Eye (tissue), 1 donor: ENCODE measurements at places on chromosomes 2 and 18.

- DNase-seq, result peak; percentile 54
Measured at GRCh38 chr2:287911-288757, at the start of gene ALKAL2. ALKAL2 (minus strand) TSS chr2:288091; CDS start chr2:287835, 256 bp downstream.

DNA sequence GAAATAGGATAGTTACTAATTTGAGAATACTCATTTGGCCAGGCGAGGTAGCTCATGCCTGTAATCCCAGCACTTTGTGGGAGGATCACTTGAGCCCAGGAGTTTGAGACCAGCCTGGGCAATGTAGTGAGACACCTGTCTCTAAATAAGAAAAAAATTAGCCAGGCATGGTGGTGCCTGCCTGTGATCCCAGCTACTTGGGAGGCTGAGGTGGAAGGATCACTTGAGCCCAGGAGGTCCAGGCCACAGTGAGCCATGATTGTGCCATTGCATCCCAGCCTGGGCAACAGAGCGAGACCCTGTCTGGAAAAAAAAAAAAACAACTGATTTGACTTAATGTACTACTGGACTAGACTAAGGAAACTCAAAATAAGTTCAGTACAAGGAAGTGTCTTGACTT, 32.7 kb upstream of the ZNF638 start:
- DNase-seq, result no peak

GRCh38 chr18:6729247-6730091, at the start of gene ARHGAP28:
ARHGAP28 (plus strand) TSS chr18:6729716; CDS start chr18:6729822, 106 bp downstream.
- peak; percentile 94 for DNase-seq

DNA sequence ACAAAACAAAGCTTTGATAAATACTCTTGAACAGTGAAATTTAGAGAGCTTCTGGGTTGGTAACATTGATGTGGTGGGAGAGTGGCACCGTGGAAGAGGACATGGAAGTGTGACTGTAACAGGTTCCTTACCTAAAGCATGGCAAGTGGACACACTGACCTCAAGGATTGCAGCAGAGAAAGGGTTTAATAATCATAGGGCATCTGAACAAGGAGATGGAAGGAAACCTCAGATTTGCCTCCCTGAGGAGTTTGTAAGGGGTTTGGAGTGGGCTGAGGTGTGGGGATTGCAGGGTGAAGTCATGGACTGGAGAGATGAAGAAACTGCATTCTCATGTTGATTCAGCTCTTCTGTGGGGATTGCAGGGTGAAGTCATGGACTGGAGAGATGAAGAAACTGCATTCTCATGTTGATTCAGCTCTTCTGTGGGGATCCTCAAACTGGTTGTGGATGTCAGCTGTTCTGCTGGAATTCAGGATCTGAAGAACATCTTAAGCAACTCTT, 83.8 kb upstream of the TLK1 start:
- no peak for DNase-seq

GRCh38 chr2:133286326-133286922, 281.8 kb downstream of the NCKAP5 start:
- peak; percentile 10 for DNase-seq

- peak; percentile 71 for DNase-seq
Measured at GRCh38 chr2:181457741-181458425, 697 bp downstream of the ITGA4 start.

DNA sequence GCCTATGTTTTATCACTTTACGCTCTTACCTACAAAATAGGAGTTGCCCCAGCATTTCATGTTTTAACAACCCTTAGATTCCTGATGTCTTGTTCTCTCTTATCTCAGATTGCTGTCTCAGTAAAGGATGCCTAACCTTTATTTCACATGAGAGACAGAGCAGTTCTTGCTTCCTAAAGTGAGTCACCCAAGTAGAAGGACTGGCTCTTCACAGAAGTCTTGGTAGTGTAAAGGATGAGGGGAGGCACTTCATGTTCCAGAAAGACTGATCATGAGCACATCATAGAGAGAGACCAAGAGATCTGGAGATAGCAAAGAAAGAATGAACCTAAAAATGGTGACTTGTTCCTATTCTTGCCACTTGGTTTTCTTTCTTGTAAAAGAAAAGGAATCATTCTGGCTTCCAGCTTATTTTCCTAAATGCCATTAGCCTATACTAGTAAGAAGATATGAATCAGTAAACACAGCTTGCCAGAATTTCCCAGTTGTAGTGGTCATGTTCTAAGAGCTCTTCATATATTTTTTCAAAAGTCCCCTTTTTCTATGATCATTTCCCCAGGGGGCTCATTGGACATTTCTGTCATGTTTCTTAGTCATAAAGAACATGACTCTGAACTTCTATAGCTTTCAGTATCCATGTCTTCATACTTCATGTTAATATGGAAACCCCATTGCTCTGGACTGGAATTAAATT, 54.9 kb downstream of the MAPRE2 start:
- no peak for DNase-seq

DNA sequence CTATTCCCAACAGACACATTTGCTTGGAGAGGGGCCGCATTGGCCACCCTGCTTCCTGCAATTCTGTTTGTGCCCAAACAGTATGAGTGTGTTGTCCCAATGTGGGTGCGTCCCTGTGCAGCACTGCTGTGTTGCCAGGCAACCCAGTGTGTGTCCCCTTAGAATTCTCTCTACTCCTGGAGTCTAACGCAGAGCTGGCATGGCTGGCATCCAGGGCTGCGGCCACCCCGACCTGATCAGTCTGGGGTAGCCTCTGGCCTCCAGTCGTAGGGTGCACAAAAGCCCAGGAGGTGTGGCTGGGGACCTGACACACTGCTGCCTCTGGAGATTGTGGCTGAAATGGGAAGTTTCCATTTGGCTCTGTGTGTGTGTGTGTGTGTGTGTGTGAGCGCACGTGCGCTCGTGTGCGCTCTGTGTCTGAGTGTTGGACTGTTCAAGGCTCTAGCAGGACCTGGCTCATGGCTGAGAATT, 48.0 kb downstream of the TEX44 start:
- DNase-seq, result no peak

GRCh38 chr2:11904029-11904428, 157.6 kb downstream of the LPIN1 start:
- no peak for DNase-seq

DNA sequence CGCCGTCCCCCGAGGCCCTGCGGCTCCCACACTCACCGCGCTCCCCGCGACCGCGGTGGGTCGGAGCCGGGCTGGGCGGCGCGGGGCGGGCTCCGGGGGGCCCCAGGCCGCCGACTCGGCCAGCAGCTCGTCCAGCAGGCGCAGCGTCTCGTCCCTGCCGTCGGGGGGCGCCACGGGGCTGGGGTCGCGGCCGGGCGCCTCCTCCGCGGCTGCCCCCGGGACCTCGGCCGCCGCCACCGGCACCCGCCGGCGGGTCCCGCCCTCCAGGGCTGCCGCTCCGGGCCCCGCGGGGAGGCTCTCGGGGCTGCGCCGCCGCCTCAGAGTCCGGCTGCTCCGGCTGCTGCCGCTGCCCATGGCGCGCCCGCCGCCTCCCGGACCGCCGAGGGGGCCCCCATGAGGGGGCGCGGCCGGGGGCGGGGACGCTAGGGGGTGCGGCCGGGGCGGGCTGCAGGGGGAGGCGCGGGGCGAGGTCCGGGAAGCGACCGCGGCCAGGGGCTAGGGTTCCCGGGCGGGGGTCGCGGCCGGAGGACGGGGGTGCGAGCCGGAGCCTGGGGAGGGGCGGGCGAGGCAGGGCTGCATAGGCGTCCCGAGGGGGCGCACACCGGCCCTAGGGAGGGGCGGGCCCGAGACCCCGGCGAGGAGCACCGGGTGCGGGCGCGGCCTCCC, at the start of gene CYS1:
Gene CYS1, minus strand, starts transcription at position 542 of the 666 bp plus-strand sequence. Its CDS starts 188 bp downstream, at position 354.
- DNase-seq, result peak; percentile 56

GRCh38 chr18:10249801-10250200, 204.6 kb upstream of the APCDD1 start:
- no peak for DNase-seq

DNA sequence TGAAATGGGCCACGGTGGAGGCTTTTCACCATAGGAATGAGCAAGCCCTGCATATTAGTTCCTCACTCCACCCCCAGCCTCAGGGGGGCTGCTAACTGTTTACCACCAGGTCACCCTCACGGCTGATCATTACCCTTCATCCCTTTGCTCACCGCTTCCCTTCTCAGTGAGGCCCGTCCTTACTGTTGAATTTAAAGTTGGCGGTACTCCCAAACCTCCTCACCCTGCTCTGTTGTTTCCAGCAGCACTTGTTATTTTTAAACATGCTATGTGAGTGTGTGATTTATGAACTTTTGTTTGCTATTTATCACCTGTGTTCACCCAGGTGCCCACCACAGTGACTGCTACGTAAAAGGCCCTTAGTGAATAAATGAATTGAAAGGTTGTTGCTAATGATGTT, 243.6 kb downstream of the ZNF407 start:
- no peak for DNase-seq

DNA sequence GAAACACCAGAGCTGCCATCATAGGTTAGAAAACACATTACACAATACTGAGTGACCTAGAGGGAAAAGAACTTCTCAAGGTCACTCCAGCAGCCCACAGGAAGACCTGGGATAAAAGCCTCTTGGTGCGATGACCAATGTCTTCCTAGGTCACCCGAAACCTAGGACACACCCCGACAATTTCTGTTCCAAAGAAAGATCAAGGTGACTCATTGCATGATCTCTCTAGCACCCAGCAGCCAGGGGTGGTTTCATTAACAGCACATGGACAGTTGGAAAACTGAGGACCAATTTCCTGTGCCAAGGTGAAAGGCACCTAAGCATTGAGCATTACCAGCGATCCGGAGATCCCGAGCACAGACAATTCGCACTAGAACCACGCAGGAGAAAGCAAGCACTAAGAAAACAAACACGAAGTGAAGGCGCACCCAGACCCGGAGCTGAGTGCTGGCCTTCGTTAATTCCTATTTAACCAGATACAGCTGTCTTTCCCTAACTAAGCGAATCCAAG, 1.5 kb downstream of the CACNB4 start:
- no peak for DNase-seq

DNA sequence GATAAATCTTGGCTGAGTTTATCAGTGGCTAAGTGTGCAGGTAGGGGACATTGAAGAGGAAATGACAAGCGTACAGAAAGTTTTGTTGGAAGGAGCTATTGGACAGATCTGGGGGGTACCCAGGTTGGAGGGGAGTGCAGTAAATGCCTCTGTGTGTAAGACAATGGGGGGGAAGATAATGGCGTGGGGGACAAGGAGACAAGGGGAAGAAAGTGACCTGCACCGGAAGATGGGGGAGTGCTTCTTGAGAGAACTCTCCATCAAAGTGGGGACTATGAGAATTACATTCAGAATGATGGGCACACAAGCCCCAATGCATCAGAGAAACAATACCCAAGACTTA, 190.0 kb downstream of the ALPK2 start:
- no peak for DNase-seq

DNA sequence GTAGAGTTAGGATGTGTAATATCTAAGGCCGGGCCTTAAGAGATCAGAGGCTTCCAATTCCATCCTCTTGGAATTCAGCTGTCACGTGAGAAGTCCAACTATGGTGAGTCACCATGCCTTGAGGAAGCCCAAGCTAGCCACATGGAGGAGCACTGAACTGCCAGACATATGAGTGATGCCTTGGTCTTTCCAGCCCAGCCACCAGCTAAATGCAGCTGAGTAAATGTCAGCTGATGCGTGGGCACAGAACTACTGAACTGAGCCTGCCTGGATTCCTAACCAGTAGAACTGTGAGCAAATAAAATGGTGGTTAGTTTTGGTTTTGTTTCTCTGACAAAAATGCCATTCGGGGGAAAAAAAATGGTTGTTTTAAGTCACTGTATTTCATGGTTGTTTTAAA, 153.7 kb upstream of the SERTAD2 start:
- peak; percentile 25 for DNase-seq

DNA sequence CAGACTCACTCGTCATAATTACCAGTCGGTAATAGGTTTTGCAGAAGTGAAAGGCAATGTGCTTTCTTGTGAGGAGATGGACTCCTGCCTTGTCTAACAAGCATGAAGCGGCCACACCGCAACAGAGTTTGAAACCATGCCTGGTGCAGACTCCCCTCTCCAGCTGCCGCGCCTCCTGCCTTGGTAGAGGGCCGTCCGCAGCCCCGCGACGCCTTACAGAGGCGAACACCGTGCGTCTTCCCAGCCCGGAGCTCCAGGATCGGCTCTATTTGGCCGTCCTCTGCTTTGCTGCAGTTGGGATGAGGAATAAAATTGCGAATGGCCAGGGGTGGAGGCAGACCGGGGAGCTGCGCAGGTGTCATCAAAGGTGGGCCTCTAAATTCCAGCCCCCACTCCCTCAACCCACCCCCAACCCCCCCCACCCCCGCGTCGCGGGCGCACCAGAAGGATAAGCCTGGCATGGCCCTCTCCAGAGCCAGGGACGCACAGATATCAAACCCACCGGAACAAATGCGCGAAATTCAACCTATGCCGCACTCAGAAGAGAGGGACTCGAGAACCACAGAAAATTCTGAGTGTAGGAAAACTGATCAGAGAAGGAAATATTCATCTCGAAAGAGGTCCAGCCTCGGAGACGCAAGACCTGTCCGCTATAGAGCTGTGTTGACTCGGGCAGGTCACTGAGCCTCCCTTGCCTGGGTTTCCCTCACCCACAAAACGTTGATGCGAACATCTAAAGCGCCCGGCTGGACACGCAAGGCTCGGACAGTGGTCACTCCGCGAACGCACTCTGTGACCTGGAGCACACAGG, 1.1 kb downstream of the TRABD2A start:
- peak; percentile 28 for DNase-seq

DNA sequence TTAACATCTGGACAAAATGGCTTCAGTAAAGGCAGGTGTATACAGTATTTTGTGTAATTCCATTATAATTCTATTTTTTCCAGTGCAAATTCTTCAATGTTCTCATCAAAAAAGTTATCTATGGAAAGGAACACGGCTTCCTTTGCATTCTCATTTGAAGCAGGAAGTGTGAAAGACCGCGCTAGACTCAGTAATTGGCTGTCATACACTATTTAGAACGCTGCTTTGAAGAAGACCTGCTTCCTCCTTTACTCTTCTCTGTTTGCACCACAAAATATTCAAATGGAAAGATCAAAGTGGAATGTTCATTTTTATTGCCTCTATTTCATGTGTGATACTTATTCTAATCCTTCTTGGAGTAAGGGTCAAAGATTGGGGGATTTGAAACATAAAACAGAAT, 883.7 kb downstream of the TSN start:
- no peak for DNase-seq

DNA sequence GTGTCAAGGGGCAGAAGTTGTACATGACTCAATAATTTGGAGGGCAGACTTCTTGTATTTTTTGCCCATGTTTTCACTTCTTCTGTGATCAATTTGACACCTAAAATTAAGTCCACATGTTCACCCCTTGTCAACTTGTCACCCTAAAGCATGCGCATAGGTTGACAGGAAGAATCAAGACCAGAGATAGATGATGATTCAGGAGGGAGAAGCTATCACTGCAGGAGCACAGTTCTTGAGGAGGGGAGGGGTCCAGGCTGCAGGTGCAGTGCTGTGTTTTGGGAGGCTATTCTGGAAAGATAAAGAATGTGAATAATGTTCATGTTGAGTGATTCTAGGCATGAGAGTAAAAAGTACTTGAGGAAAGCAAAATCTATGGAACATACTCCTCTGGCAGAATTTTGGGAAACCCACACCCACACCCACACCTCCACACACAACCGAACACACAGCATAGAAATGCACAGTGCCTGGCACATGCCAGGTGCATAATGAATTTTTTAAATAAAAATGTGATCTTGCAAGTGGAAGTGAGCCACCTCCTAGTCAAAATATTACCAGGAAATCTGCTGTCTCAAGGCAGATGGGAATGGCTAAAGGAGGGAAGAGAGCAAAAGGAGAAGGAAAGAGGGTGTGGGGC, 249.2 kb upstream of the MEX3C start:
- DNase-seq, result no peak
